LHCN-M2 (cell line): ENCODE measurements at places on chromosomes 16 and 17.

DNA sequence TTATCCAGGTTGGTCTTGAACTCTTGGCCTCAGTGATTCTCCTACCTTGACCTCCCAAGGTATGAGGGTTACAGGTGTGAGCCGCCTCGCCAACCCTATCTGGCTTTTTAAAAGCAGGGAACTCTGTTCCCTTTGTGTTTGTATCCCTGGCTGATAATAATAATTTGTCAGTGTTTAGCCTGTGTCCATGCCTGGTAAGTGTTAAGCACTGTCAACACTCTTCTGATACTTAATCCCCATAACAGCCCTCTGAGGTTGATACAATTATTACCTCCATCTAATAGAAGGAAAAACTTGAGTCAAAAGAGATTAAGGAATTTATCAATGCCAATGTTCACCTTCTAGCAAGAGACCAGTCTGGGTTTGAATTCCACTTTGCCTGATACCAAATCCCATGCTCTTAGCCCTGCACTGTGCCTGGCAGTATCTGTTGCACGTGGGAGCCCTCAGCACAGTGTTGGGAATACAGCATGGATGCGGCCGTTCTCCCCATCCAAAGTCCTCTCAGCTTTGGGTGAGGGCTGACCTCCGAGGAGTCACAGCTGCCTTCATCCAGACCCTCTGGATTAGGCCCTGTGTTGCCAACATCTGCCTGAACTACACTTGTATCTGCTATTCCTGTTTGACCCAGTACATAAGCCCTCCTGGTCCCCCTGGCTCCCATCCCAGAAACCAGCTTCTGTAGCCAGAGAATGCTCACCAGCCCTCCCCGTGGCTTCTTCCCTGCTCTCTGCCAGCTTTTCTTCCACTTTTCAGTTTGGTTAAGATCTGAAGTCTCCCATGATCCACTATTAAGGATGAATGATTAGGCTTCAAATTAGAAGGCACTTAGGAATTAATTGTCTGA lies 335.6 kb upstream of the ASIC2 start:
- no peak for DNase-seq

- DNase-seq: no peak
These were observed 81.1 kb downstream of the MAF start for GRCh38 chr16:79519448-79519847.

DNA sequence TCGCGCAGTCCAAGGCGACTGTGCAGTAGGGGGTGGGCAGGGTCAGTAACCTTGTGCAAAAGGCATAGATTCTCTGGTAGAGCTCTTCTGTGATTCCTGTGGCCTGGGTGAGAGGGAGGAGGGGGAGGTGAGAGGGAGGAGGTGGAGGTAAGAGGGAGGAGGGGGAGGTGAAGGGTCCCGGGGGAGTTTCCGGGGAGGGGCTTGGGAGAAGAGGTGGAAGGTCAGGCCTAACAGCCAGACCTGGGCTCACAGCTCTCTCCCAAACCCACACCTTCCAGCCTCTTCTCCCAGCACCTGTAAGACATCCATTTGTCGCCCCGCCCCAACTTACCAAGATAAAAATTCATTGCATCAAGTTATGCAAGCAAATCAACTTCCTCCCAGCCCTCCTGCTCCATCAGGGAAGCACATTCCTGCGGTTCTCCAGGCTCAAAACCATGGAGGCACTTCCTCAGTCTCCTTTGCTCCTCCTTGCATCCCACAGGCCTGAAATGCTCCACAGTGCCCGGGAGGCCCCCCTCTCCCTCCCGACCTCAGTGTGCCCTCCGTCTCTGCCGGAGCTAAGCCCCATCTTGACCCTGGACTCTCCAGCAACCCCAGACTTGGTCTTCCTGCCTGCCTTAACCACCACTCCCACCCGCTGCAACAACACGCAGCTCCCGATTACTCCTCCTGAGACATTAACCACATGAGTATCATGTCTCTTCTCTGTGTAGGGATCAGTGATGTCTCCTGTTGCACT lies 30.5 kb downstream of the PIK3R6 start:
- DNase-seq: no peak

DNA sequence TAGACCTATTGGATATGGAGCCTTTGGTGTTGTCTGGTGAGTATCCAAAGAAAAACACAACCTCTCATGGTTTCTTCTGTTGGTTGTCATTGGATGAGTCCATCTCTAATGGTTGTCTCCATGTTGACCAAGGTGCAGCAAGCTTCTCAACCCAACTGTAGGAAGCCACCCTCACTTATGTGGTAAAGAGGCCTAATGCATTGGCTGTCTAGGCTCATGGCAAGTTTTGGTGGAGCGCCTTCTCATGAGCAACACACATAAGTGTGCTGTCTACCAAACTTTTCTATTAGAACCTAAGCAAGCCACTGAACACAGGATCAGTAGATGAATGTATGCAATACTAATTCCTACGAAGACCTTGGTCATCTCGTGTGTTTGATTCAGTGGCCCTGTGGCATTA lies 819 bp downstream of the NLK start:
- DNase-seq: no peak

DNA sequence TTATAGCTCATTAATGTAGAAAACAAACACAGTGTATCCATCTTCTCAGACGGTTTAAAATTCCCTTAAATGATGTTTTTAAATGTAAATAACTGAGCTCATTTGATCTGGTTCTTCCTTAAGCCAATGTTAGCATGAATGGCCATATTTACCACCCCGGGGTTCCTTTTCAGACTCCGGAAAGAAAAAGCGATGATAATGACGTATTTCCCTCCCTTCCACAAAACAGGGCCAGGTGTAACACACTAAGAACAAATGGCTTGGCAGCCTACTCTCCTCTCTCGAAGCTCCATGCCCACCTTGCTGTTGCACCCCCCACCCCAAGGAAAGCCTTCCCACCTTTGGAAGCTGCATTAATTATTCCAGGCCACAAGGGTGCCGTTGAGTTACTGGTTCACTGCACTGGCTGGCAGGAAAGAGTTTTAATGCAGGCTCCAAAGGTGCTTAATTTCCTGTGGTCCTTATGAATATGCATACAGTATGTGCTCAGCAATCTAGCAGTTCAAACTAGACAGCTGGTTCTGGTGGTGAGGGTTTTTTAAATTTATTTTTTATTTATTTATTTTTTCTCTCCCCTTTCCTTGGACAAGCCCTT lies 378.9 kb downstream of the WWOX start:
- DNase-seq: no peak

DNA sequence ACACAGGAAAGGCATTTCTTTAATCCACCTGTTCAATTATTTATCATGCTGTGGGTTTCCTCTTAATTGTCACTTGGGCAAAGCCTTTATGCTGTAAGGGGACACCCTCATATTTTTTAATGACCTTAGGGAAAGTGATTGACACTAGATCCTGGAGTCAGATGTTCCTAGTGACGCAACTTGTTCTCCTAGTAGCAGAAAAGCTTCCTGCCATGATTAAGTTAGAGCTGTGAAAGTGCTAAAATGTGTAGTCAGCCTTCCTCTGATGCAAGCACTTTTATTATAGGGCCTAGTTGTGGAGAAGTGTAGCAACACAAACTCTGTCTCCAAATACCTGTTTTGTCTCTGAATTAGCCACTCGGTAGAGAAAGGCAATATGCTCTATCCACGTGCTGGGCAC lies 12.3 kb downstream of the TMEM100 start:
- peak; percentile 80 for DNase-seq
